ENCODE measurements at places on chromosomes 4 and X.
A peak's percentile ranks its signal among the peaks of the same experiment; 100 is the strongest.

- no peak for DNase-seq
Observed at GRCh38 chr4:90226734-90227133, 99.5 kb downstream of the CCSER1 start.

- DNase-seq, result peak; percentile 62
Observed at GRCh38 chr4:48016141-48017107, at the start of the genes CNGA1 and NIPAL1. CNGA1 (minus strand) TSS chr4:48016681; CDS start chr4:47952689, 63,992 bp downstream. NIPAL1 (plus strand) TSS chr4:48016772; CDS start chr4:48016840, 68 bp downstream.

- no peak for DNase-seq
Observed at GRCh38 chrX:23504895-23505294, 162.4 kb upstream of the PRDX4 start.

DNA sequence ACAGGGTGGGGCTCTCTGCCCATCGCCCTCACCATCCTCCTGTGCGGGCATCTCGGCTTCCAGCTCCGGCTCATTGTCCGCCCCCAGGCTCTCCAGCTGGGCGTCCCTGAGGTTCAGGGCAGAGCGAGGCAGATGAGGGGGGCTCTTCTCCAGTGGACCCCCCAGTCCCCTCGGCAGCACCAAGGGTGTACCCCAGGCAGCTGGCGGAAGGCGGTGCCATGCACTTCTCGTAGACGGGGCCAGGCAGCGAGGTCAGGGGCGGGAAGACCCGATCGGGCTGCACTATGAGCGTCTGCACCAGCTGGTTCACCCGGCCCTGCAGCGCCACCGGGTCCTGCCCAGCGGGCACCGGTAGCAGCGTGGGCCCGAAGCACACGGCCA, 5.5 kb downstream of the AVPR2 start:
- DNase-seq, result no peak

DNA sequence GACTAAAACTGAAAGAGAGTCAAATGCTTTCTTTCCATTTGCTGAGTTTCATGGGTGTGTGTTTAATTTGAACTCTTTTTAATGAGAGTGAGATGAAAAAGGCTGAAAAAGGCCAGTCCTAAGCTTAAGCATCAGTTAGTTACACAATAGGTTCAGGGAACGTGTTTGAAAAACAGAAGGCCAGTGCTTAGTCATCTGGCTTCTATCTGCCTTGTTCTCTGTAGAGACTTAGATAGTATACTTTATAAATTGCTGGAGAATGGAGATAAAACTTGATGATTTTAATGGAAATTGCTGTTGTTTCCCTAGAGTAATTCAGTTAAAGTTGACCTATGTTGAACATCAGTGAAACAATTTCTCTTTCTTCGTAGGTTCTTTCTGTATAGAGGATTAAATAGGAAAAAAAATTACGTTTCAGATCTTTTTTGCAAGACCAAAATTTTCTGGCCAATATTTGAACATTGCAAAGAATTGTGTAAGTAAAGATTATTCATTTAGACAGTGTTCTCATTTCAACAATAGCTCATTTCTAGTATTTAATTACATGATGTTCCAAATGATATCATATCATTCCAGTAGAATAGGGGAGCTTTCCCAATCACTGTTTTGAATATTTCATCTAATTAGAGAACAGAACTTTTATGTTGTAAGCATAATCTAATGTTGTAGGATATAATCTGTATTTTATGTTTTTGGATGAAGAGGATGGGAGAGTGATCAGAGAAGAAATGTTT, 1088.8 kb downstream of the ADGRL3 start:
- DNase-seq, result no peak

- no peak for DNase-seq
Observed at GRCh38 chr4:172573899-172574298, 594.7 kb upstream of the GALNT7 start.
